Vagina (tissue), 2 donors: ENCODE measurements at places on chromosomes 5 and 9. TPM values are rescaled to one million over a fixed set of nuclear protein-coding genes. Genes with fewer than 3 reads are reported as not detected.

GRCh38 chr5:109873687-109874086 is 184.0 kb downstream of the MAN2A1 start:
- DNase-seq: no peak

GRCh38 chr5:37808945-37809344 is 30.9 kb downstream of the GDNF start:
- DNase-seq: no peak

DNA sequence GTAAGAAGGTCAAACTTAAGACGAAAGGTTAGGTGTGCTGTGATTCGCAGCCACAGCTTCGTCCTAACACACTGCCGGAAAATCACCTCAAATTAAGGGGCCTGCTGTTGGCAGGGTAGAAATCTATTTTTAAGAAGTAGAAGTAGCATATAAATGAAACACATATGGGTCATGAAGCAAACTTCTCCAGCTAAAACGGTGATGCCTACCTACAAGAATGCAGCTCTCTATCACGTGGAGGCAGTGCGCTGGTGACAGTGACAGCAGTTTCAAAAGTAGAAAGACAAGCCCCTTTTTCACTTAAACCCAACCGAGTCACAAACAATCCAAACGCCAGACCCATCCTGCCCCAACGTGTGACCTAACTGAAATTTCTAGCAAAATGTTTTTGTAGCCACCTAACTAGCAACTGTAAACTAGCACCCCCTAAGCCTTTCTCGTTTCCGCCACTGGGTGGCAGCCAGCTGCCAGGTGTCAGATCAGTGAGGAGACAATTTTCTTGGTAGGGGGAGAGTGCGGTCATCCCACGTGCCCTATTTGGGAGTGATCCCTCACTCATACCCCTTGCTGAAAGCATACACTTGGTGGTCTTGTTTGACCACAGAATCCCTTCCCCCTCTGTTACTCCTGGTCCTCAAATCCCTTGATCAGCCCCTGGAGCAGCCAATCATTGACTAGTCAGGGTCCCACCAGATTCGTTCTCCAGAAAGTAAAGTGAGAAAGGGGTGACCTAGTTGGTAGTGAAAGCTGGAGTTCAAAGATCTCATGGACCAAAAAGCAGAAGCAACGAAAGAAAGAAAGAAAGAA is 71.8 kb upstream of the MAMDC2 start:
- no peak for DNase-seq

DNA sequence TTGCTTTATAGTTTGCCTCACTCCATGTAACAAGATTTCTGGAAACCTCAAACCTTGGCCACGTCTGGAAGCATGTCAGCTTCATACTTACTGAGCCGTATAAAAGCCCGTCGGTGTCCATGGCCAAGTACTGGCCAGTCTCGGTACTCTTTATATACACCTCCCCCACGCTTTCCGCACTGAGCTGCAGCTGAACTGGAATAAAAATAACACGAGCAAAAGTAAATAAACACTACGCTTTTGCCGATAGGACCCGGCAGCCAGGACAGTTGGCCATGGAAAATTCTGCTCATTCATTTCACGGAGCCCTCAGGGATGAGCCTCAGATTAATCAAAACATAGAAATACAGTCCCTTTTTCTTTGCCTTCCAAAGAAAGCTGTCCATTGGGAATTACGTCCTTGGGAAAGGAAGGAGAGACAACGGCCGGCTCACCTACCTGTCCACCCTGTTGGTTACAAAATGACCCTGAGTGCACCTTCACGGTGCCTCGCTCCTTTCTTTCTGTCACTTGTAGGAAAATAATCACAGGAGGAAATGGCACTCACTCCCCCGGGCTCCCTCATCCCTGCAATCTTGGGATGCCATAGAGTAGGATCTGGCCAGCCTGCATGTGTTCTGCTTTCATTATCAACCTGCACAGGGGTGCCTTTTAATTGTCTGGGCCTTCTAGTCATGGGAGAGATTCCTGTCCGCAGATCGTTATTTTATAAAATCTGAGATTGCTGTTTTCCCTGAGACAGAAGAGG is 85.1 kb downstream of the FGF1 start:
- no peak for DNase-seq

DNA sequence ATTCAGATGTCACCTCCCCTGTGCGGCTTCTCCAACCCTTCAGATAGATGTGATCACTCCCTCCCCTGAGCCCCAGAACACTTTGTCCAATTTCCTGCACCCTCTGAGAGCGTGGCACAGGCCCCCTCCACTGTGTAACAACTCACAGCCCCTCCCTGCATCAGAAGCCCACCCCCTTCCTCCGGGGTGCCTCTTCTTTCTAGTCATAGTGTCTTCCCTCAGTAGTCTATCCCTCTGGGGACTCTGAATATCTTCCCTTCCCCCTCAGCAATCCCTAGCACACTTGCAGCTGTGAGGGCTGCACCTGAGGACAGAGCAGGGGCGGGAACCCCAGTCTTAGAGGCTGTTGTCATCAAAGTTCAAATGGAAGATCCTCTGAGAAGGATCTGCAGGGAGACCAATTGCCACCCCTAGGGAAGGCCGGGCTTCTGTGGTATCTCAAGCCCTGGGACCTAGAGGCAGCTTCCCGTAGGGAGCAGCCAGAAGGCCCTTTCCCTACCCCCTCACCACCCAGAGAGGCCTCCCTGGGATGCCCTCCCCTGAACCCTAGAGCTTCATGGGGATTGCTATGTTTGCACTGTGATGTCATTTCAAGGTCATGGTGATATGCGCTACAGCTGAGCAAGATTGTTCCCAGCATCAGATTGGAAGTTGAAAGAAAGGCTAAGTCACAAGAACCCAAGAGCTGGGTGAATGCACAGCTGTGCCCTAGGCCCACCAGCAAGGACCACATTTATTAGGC is 70.7 kb downstream of the THBS4 start:
- no peak for DNase-seq

DNA sequence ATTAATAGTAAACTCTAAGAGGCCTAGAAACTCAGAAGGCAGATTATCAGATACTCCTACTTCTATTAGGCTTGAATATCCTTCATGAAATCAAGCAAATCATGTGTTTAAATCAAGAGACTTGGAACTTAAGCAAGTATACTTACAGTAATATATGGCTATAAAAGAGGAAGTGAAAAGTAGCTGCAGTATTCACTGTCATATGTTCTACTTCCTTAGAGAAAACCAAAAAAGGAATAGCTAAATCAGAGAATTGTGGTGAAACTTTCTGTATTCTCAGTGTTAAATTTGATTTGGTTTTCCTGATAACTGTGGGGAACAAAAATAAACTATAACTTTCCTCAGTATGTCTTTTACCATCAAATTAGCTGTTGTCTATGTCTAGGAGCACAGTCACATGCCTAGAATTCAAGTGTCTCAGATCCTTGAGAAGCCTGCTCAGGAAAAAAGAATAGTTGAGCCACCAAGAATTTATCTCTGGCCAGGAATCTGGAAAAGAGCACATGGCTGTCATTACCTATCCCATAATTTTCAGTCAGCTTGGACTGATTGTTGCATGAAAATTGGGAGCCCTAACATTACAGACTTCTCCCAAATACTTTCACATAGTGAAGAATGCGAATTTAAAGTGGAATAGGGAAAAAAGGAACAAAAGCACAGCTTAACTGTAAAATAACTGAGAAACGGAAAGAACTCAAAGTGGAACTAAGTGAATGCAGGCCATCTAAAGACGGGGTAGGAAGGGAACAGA is 1.7 kb downstream of the FKBP15 start:
- no peak for DNase-seq

- no peak for DNase-seq
Observed at GRCh38 chr9:75892216-75892911, 1.9 kb downstream of the PCSK5 start.

- DNase-seq: no peak
Observed at GRCh38 chr9:113653746-113654604, 190.4 kb downstream of the RGS3 start.

The TMEM252 gene
- not detected for total RNA-seq

DNA sequence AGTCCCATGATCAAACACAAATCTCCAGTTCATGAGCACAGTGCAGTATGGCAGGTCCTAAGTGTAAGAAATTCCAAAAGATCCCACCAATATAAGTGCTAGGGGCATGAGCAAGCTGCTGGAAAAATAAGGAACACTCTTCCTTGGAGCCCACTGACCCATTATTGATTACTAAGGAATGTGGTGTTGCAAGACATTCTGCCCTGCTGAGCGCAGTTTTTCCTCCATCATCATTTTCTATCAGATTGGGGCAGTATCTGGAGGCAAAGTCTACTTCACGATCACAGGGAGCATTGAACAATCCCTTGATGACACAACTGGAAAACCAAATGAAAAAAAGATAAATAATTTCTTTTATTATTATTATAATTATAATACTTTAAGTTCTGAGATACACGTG is 129.2 kb downstream of the UGCG start:
- no peak for DNase-seq

DNA sequence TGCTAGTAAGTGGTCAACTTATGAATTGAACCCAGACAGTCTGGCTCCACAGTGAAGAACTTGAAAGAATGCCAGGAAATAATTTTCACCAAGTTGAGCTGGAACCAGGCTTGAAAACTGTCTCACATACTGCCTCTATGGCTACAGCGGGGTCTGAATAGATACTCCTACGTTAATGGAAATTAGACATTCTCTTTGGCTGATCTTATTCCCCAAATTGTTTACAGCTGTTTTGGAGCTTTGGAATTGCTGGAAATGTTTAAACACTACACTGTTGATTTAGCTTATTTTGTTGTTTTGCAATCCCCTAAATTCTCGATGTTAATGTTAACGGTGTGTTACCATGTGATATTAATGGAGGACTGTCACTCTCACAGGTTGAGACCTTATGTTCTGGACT is 146.4 kb downstream of the FBXL7 start:
- DNase-seq: no peak

- no peak for DNase-seq
Observed at GRCh38 chr5:1215320-1216096, 9.7 kb upstream of the SLC6A18 start.

- DNase-seq: no peak
Observed at GRCh38 chr5:181039931-181040630, at the start of gene BTNL9. Gene BTNL9 (plus strand): TSS chr5:181040266. CDS start chr5:181045490, 5,224 bp downstream.

The ITK gene
- 15.7 TPM for total RNA-seq

The SEMA6A gene
- total RNA-seq: 28.7 TPM

DNA sequence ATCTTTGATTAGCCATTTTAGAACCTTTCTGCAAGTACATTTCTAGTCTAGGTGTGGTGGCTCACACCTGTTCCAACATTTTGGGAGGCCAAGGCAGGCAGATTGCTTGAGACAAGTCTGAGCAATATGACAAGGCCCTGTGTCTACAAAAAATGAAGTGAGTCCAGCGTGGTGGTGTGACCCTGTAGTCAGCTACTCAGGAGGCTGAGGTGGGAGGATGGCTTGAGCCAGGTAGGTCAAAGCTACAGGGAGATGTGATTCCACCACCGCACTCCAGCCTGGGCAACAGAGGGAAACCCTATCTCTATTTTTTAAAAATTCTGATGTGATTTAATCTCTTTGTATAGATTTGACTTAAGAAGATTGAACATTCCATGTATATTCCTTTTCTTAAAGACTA is 95.7 kb upstream of the FAM120A start:
- DNase-seq: no peak

DNA sequence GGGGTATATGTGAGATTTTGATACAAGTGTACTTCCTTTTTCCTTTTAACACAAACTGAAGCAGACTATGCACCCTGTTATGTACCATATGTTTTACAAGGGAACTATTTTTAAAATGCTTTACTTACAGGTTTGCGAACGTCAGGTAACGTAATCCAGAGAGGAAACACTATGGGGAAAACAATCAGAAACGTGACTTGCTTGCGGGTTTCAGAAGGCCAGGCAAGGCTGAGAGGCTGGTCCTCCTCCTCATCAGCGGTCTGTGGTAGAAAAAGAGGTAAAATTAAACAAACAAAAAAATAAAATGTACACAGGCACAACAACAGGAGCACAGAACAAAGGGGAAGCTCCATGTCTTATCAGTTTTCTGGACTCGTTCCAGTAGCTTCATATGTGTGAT is 141.2 kb downstream of the ACER2 start:
- DNase-seq: no peak

GRCh38 chr9:5846501-5846921 is 13.6 kb upstream of the ERMP1 start:
- DNase-seq: no peak

DNA sequence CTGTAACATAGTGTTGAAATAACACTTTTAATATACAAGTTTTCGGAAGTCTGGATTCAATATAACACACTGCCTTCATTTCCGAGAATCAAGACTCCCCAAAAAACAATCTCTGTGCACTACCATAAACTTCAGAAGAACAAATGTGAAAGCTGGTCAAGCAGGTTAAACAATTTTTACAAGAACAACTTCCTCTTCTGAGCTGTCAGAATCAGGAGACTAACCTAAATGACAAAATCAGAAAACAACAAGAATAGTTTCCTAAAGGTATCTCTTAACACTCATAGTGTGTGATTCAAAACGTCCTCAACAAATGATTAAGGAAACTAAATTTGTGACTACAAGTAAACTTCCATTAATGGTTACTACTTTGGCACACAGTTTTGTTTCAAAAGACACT is 11.6 kb downstream of the C9orf72 start:
- no peak for DNase-seq

The WDR38 gene
- not detected for total RNA-seq

DNA sequence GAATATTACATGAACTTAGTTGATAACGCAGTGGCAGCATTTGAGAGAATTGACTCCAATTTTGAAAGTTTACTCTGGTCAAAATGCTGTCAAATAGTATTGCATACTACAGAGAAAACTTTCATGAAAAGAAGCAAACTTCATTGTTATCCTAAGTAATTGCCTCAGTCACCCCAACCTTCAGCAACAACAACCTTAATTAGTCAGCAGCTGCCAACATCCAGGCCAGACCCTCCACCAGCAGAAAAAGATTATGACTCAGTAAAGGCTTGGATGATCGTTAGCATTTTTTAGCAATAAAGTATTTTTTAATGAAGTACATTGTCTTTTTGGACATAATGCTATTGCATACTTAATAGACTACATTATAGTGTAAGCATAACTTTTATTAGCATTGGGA is 40.8 kb upstream of the SPDL1 start:
- DNase-seq: no peak

- no peak for DNase-seq
Observed at GRCh38 chr9:125747053-125747764, at the start of gene PBX3. Gene PBX3 (plus strand): TSS chr9:125747373.

The CRB2 gene
- not detected for total RNA-seq

GRCh38 chr9:93810028-93810971 is 144.9 kb downstream of the BARX1 start:
- DNase-seq: peak; percentile 64

- no peak for DNase-seq
Observed at GRCh38 chr9:138021251-138022056, 143.9 kb downstream of the CACNA1B start.
